Inflammatory macrophage (primary cell): ENCODE measurements at places on chromosomes 2 and 18.

GRCh38 chr2:172947461-172948153 is 128.0 kb upstream of the MAP3K20 start:
- no peak for DNase-seq

- DNase-seq, result no peak
These were observed 47.6 kb upstream of the GPC1 start for GRCh38 chr2:240387669-240388358.

GRCh38 chr18:8107426-8107825 is 501.8 kb upstream of the RAB12 start:
- no peak for DNase-seq

- DNase-seq, result no peak
These were observed 129.1 kb upstream of the ALKAL2 start for GRCh38 chr2:417006-417405.

DNA sequence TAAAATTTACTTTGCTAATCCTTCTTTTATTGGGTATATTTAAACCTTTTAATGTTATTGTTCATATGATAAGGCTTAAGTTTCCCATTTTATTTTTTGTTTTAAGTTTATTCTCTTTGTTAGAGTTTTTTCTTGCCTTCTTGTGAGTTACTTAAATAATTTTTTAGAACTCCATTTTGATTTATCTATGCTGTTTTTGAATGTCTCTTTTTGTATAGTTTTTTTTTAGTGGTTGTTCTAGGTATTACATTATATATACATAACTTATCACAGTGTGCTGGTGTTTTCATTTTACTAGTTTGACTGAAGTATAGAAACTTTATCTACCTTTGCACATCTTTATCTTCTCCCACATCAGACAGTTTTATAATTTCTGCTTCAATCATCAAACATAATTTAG is 49.4 kb upstream of the TGFA start:
- DNase-seq, result no peak

GRCh38 chr18:23113576-23113975 is 21.7 kb upstream of the CABLES1 start:
- DNase-seq, result no peak

DNA sequence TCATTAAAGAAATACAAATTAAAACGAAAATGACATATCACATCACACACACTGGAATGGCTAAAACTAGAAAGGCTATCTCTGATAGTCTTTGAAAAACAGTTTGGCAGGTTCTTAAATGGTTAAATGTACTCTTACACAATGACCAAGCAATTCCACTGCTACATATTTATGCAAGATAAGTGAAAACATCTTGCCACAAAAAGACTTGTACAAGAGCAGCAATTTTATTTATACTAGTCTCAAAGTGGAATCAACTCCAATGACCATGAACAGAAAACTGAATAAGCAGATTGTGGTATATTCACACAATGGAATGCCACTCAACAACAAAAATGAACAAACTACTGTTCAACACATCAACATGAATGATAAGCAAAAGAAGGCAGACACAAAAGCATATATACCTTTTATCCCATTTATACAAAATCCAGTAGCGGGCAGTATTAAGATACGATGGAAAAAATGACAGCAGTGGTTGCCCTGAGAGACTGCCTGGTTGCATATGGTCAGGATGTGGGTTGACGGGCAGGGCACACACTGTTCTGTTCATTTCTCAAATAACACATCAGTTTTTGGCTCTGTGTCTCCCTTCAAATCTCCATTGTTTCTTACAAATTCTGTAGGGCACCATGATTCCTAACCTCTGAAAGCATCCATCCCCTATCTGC is 25.4 kb downstream of the SP100 start:
- no peak for DNase-seq

- peak; percentile 52 for DNase-seq
These were observed 9.0 kb upstream of the SCN9A start for GRCh38 chr2:166384774-166385173.

DNA sequence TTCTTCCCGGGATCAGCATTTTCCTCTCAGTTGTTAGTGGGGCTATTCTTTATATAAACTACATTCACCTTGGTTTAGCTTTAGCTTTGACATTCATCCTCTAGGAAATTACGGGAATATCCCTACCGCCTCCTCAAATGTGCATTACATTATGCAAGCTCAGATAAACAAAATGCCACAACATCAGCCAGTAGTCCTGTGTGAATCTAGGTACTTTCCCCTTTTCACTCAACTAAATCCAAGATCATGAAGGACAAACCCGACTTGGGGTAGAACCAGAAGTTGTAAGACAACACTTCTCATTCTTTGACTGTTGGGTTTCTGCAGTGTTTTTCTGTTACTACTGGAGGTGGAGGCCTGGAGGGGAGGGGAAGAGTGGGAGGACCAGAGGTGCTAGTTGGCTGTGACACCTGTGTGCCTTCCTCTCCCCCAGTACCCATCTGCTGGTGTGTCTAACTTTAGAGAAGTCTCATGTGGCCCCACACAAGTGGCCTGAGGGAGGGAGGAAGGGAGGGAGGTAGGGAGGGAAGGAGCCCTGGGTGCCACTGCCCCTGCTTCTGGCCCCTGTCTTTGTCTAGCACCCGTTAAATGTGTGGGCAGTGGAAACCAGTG is 84.8 kb upstream of the BCL2L11 start:
- no peak for DNase-seq

DNA sequence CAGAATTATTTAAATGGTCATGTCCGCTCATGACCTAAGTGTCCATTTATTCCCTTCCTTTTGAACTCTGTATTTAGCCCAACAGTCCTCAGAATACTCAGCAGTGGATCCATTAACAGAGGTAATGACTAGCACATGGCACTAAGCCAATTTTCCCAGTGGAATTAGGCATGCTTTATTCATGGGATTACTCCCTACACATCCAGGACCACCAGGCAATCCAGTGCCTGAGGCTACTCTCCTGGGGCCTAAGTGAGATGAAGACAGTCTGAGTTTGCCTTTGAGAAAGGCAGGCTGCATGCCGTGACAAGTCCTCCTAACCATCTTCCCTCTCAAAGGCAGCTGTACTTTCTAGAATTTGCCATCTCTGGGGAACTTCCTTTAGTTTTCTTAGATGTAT is 128.6 kb downstream of the SPOPL start:
- no peak for DNase-seq

DNA sequence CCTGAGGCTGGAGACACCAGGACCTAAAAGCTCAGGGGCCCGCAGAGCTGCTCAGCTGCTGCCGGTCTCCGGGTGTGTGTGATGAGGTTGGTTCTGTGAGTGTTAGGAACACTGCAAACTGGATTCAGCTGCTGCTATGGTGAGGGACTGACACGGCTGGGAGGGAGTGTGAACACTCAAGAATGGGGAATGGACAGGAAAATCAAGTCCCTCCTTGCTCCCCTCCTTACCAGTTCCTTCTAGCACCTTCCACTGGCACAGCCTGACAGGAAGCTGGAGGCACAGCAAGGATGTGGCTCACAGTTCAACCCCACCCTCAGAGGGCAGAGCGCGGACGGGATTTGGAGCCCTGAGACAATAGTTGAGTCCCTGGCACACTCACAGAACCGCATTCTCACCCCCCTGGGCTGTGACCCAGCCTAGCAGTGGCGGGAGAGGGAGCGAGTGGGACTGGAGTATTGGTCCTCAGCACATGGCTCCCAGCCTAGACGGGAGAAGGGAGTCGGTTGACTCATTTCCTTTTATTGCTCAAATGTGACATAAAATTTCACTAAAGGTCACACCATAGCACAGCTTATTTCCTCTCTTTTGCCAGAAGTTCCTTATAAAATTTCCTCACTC is 42.5 kb downstream of the LRRC30 start:
- peak; percentile 96 for DNase-seq

- DNase-seq, result no peak
These were observed 260.4 kb downstream of the LPIN1 start for GRCh38 chr2:12006850-12007249.

DNA sequence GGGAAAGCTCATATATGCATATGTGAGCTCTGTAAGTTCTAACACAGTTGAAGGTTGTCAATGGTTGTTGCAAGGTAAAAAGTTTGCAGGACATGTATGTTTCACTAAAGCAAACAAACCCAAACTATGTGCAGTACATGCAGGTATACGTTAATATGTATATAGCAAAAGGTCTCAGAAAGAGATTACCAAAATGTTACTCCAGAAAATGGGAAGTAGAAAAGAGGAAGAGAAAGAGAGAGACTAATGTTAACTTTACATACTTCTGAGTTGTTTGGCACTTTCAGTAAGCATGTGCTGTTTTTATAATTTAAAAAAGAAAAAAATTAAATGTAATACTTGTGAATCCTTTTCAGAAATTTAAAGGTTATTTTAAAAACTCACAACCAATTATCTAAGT is 32.8 kb upstream of the PEX13 start:
- no peak for DNase-seq

GRCh38 chr18:79496978-79497637 is 101.4 kb downstream of the NFATC1 start:
- DNase-seq, result no peak

DNA sequence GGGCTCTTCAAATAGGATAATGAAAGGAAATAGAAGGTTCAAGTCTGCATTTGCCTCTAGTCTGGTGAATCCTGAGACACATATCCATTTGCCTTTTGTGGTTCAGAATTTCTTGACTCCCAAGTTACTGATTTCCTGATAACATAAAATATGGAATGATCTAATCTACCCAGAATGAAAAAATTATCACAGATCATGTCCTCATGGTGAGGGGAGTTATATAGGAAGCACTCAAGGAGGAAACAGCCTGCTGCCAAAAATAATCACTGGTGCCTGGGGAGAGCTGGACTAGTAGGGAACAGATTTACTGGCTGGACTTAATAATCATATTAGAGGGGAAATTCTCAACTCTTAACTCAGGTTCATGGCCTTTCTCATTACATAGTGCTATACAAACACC is 95.5 kb upstream of the STK17B start:
- DNase-seq, result peak; percentile 20

GRCh38 chr2:150548527-150548926 is 61.1 kb upstream of the RND3 start:
- no peak for DNase-seq

DNA sequence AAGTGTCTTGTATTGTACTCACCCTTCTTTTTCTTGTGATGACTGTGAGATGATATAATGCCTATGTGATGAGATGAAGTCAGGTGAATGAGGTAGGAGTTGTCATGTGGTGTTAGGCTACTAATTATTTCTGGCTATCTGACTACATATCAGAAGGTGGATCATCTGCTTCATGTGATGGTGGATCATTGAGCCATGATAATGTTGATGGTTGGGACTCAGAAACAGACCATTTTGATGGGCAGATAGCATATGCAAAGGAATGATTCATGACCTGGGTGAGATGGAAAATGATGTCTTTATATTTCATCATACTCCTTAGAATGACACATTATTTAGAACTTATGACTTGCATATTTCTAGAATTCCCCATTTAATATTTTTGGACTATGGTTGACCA is 19.5 kb downstream of the ANKRD30B start:
- DNase-seq, result no peak

DNA sequence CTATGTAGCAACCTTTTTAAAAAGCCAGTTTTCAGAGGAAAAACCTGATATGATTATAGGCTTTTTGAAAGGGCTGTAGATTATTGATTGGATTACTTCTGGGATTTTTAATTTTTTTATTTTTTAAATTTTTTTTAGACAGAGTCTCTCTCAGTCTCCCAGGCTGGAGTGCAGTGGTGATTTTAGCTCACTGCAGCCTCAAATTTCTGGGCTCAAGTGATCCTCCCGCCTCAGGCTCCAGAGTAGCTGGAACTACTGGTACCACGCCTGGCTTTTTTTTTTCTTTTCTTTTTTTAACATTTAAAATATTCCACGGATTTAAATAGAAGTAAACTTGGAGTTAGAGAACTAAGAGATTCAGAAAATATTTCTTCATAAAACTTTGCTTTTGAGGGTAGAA is 1.2 kb downstream of the MRPL19 start:
- no peak for DNase-seq

- peak; percentile 65 for DNase-seq
These were observed 28.8 kb downstream of the COLEC12 start for GRCh38 chr18:471716-472115.

DNA sequence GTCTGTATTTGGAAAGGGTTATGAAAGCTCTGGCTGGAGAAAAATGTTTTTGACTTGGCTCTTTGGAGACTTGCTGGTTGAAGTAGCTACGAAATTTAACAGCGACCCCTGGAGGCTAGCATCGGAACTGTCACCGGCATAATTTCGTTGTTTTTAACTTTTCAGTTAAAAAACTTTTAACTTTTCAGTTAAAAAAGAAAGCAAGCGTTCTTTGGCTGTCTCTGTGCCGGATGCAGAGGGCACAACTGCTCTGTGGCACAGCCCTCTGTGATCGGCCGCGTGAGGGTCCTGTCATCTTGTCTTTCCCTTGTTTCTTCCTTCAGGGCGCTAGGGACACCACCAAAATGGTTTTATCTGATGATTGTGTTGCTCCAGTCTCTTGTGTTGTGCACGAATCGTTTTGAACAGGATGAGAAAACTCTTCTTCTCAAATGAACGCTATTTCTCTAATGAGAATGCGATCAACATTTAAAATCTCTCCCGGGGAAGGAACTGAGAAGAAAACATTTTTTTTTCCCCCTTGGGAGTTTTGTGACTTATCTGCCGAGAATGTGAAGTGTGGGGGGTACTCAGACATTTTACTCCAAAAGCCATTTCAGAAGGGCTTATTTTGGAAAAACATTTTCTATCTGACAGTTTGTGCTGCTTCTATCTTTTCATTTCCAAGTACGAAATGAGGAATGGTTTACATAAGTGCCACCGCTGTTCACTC is 57.1 kb downstream of the ADCYAP1 start:
- peak; percentile 34 for DNase-seq
